ENCODE measurements at places on chromosomes 6 and 20.

GRCh38 chr20:39270837-39271604 is 308.9 kb downstream of the DHX35 start:
- H3K27ac ChIP-seq, result no peak overlapping the region
- no peak overlapping the region for H3K4me3 ChIP-seq
- H3K27me3 ChIP-seq, result peaks cover 6% of the 10 kb centered on the region
- H3K36me3 ChIP-seq, result no peaks in the 10 kb centered on the region
- no peaks in the 10 kb centered on the region for H3K4me1 ChIP-seq
- DNase-seq, result no peak

DNA sequence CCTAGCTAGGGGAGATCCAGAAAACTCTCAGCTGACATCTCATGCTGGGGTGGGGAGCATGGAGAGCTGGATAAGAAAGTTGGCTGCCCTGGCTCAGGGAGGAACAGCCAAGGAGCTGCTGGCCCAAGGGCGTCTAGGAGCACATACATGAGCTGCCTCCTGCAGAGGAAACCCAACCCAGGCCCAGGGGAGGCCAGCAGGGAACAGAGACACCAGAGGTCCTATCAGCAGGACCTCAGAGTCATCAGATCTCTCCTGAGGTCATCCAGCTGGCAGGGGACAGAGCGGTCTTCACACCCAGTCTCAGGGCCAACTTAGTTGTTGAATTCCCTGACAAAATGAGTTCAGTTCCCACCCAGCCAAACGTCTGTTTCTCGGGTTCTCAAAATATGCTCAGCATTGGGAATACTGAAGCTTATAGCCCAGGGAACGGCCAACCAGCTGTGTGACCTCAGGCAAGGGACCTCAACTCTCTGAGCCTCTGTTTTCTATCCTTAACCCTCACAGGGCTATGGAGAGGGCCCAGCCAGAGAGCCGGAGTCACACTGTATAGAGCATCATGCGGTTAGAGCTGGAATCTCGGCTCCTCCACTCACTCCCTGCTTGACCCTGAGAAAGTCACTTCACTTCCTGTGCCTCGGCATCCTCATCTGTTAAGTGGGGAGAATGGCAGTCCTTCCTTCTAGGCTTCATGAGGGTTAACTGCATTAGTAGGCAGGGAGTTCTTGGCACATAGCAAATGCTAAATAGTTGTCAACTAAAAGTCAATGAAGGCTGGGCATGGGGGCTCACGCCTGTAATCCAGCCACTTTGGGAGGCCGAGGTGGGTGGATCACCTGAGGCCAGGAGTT is 13.8 kb downstream of the ADA start:
- peaks cover 45% of the 10 kb centered on the region for H3K36me3 ChIP-seq
- no peak for DNase-seq
- no peak overlapping the region for H3K4me3 ChIP-seq

DNA sequence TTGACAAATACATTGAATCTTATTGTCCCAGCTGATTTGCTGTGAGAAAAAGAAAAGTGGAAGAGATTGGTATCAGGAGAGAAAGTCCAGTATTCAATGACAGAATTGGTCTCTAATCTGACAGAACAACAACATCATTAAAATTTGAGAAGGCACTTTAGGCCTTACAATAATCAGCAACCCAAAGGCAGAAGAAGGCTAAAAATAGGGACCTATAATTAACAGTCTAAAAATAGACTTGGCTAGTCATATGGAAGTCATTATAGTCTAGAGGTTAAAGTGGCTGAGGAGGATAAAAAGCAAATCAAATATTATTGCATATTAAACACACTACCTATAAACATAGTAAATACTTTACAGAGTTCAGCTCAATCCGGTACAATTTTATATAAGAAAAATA is 393.6 kb upstream of the JAG1 start:
- DNase-seq, result no peak
- no peaks in the 10 kb centered on the region for H3K36me3 ChIP-seq
- no peaks in the 10 kb centered on the region for H3K4me1 ChIP-seq
- H3K27me3 ChIP-seq, result no peaks in the 10 kb centered on the region

GRCh38 chr20:4549711-4550259 is 171.9 kb upstream of the PRND start:
- H3K4me3 ChIP-seq, result no peak overlapping the region
- H3K27me3 ChIP-seq, result no peaks in the 10 kb centered on the region
- H3K4me1 ChIP-seq, result no peaks in the 10 kb centered on the region
- H3K27ac ChIP-seq, result no peak overlapping the region

DNA sequence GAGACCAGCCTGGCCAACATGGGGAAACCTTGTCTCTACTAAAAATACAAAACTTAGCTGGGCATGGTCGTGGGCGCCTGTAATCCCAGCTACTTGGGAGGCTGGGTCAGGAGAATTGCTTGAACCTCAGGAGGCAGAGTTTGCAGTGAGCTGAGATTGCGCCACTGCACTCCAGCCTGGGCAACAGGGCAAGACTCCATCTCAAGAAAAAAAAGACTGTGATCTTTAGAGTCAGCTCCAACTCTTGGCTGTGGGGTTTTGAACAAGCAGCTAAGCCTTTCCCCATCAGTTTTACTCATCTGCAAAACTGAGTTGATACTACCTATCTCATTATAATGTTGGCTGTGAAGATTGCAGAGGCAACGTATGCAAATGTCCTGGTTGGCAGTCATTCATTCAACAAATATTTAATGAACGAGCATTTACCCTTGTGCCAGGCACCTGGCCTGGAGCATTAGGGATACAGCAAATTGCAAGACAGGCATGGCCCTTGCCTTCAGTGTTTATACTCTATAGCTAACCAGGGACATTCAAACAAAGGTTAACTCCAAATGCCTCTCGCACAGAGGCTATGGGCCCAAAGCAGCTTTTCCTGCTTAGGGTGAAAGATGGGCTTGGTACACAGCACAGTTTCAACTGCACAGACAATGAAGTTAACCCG is 37.8 kb downstream of the ILRUN start:
- peaks cover 3% of the 10 kb centered on the region for H3K4me1 ChIP-seq
- no peaks in the 10 kb centered on the region for H3K27me3 ChIP-seq
- no peak overlapping the region for H3K4me3 ChIP-seq
- no peak overlapping the region for H3K27ac ChIP-seq
- H3K36me3 ChIP-seq, result peaks cover 7% of the 10 kb centered on the region
- no peak for DNase-seq

GRCh38 chr6:39402239-39402751 is 79.8 kb upstream of the KCNK16 start:
- DNase-seq, result peak; percentile 46
- H3K4me1 ChIP-seq, result peaks cover 2% of the 10 kb centered on the region
- no peak overlapping the region for H3K4me3 ChIP-seq
- H3K27me3 ChIP-seq, result no peaks in the 10 kb centered on the region

DNA sequence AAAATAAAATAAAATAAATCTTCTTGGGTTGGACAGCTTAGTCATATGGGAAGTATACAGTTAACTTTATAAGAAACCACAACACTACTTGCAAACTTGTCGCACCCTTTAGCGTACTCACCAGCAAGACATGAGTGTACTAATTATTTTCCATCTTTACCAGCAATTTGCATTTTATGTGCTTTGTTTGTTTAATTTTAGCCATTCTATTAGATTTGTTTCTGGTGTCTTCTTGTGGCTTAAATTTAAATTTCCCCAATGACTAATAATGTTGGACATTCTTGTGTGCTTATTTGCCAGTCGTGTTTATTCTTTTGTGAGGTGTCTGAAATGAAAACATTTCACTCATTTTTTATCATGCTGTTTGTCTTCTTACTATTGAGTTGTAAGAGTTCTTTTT is 1172.2 kb upstream of the CITED2 start:
- no peaks in the 10 kb centered on the region for H3K27me3 ChIP-seq
- H3K36me3 ChIP-seq, result no peaks in the 10 kb centered on the region
- H3K27ac ChIP-seq, result no peak overlapping the region
- no peak overlapping the region for H3K4me3 ChIP-seq
- H3K4me1 ChIP-seq, result peaks cover 3% of the 10 kb centered on the region

GRCh38 chr6:106735136-106735633 is 105.8 kb downstream of the QRSL1 start:
- H3K27ac ChIP-seq, result no peak overlapping the region
- H3K4me1 ChIP-seq, result peaks cover 12% of the 10 kb centered on the region
- no peaks in the 10 kb centered on the region for H3K36me3 ChIP-seq
- peaks cover 16% of the 10 kb centered on the region for H3K27me3 ChIP-seq
- no peak for DNase-seq
- H3K4me3 ChIP-seq, result no peak overlapping the region

DNA sequence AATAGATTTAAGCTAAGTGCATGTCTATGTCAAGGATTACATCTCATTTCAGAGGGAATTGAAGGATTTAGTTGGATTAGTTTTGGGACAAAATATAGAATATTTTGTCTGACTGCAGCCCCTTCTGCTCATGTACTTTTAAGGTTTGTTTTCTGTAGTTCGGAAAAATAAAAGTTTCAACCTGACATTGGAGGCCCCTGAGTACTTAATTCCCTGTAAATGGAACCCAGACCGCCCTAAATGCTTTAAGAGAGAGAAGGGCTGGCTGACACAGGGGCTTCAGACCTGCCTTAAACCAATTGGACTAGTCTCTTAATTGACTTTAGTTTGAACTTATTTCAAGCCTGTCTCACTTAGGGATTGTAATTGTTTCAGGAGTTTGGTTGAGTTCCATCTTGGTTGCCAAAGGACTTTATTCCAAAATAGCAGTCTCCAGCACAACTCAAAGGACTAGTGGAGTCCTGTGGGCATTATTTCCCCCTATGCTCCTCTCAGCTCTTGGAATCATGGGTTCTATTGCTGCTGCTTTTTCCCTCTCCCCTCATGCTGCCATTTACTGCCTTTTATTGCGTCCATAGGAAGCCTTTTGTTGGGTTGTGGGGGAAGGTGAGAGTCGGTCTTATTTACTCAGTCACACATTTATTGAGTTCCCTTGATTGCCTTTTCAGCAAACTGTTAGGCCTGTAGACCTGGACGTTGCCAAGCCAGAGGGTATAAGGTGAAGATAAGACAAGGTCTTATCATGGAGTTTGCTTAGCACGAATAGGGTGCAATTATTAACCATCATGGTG is 14.5 kb downstream of the BRD2 start:
- peaks cover 4% of the 10 kb centered on the region for H3K27me3 ChIP-seq
- no peak overlapping the region for H3K27ac ChIP-seq
- H3K4me3 ChIP-seq, result no peak overlapping the region
- peaks cover 32% of the 10 kb centered on the region for H3K36me3 ChIP-seq
- DNase-seq, result peak; percentile 12

- DNase-seq, result peak; percentile 8
- no peak overlapping the region for H3K27ac ChIP-seq
- no peaks in the 10 kb centered on the region for H3K27me3 ChIP-seq
- H3K4me1 ChIP-seq, result peaks cover 17% of the 10 kb centered on the region
Observed at GRCh38 chr20:24638591-24639548, 169.4 kb downstream of the SYNDIG1 start.

DNA sequence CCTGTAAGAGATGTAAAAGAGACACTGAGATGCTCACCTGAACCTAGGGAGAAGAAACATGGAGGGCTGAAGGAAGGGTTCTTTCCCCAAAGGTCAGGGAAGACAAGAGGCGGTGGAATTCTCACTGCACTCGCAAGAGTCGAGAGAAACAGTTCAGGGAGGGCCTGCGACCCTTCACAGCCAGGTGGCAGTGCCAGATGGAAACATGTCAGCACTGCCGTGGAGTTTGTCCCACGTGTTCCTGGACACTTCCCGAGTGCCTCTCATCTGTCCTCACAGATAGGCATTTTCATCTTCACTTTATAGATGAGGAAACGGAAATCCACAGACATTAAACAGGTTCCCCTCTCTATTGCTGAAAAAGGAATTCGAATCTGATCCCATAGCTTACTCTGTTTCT is 70.4 kb upstream of the SYNJ2 start:
- H3K4me1 ChIP-seq, result peaks cover 5% of the 10 kb centered on the region
- peaks cover 94% of the 10 kb centered on the region for H3K36me3 ChIP-seq
- H3K4me3 ChIP-seq, result no peak overlapping the region
- no peaks in the 10 kb centered on the region for H3K27me3 ChIP-seq
- DNase-seq, result no peak
- peak overlapping the region; percentile 2 for H3K27ac ChIP-seq

DNA sequence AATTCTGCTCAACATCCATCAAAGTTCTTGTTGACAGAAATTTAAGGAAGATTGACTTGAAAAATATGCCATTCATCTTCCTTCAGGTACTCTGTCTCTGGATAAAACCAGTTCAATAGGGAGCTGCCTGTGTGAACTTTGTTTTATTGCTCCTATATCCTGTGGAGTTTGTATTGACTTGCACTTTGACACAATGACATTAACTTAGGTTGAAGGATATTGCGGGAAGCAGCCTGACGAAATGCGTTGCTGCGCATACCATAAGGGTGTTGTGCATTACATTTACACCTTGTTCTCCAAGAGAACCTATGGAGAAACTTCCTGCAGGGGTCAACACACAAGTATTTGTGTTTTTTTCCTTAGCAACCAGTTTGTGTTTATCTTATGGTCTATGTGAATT is 185.4 kb upstream of the GRIK2 start:
- H3K36me3 ChIP-seq, result no peaks in the 10 kb centered on the region
- H3K27ac ChIP-seq, result no peak overlapping the region
- no peak overlapping the region for H3K4me3 ChIP-seq
- DNase-seq, result peak; percentile 44
- H3K27me3 ChIP-seq, result no peaks in the 10 kb centered on the region

- no peak overlapping the region for H3K4me3 ChIP-seq
- peak overlapping the region; percentile 34 for H3K27ac ChIP-seq
- H3K4me1 ChIP-seq, result peaks cover 8% of the 10 kb centered on the region
- no peaks in the 10 kb centered on the region for H3K36me3 ChIP-seq
- no peak for DNase-seq
- no peaks in the 10 kb centered on the region for H3K27me3 ChIP-seq
Observed at GRCh38 chr6:87909849-87910248, 137.8 kb upstream of the SPACA1 start.

GRCh38 chr20:48704761-48705160 is 123.0 kb downstream of the PREX1 start:
- H3K27ac ChIP-seq, result no peak overlapping the region
- peaks cover 5% of the 10 kb centered on the region for H3K4me1 ChIP-seq
- H3K36me3 ChIP-seq, result peaks cover 21% of the 10 kb centered on the region
- H3K27me3 ChIP-seq, result peaks cover 44% of the 10 kb centered on the region
- H3K4me3 ChIP-seq, result no peak overlapping the region

- no peaks in the 10 kb centered on the region for H3K36me3 ChIP-seq
- H3K4me3 ChIP-seq, result no peak overlapping the region
- no peaks in the 10 kb centered on the region for H3K27me3 ChIP-seq
- no peak overlapping the region for H3K27ac ChIP-seq
- H3K4me1 ChIP-seq, result peaks cover 5% of the 10 kb centered on the region
Observed at GRCh38 chr20:3691897-3692296, 10.1 kb upstream of the ADAM33 start.

- no peaks in the 10 kb centered on the region for H3K36me3 ChIP-seq
- no peak for DNase-seq
- H3K4me3 ChIP-seq, result no peak overlapping the region
Observed at GRCh38 chr6:108123946-108124345, 41.9 kb upstream of the NR2E1 start.

DNA sequence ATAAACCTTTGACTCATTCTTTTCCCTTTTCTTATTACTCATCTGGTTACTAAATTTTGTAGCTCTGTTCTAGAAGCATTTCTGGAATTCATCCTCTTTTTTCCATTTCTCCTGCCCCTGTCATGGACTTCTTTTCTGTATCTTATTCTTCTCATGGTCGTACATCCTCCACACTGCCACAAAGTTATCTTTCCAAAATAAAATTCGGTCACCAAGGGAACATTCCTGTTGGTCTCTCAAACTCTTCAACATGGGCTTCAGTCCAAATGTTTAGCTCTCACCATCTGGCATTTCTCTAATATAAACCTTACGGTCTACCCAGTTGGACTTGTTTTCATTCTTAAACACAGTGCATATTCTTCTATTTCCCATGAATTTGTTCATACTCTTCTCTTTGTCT is 428.8 kb upstream of the ID4 start:
- H3K4me1 ChIP-seq, result no peaks in the 10 kb centered on the region
- H3K4me3 ChIP-seq, result no peak overlapping the region
- DNase-seq, result no peak
- H3K27me3 ChIP-seq, result no peaks in the 10 kb centered on the region
- H3K36me3 ChIP-seq, result no peaks in the 10 kb centered on the region

Measured in mesenchymal stem cell (in vitro differentiated cells and primary cell).